ENCODE measurements at places on chromosomes 6 and 20.
A peak's percentile ranks its signal among the peaks of the same experiment; 100 is the strongest.

DNA sequence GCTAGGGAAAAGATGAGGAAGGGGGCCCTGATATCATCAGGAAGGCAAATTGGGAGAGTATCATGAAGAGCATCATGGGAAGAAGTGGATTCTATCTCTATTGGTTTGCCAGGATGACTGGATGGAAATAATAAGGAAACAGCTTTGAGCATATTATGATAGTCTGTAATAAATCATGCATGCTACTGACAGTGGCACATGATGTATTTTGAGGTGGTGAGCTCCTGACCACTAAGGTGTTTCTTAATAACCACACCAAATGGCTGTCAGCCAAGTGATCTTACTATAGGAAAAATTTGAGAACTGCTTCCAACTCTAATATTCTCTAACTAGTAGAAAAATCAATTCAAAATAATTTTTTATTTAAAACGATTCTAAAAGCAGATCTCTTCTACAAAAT lies 548.4 kb upstream of the JAG1 start:
- DNase-seq: no peak

DNA sequence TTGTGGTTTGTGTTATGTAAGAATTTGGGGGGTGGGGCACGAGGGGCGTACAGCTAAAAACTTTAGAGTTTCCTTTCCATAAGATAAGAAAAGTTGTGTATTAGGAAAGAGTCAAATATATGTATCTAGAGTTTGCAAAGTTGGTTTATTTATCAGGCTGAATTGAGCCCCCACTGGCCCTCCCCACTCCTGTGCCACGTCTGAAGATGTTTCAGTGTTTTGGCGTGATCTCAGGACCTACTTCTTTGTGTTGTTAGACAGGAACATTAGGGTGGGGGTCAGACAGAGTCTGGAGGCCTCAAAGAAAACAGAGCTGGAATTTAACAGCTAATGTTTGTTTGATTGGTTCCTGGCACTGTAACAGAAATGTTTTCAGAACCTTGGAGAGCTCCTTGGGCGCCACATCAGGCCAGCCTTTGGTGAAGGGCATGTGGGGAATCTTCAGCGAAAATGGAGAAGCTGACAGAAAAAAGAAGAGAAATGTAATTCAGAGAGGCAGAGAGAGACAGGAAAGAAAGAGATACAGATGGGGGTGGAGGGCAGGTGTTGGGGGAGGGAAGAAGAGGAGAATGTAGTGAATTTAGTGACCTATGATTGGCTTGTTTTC lies 674 bp downstream of the NRSN1 start:
- no peak for DNase-seq

DNA sequence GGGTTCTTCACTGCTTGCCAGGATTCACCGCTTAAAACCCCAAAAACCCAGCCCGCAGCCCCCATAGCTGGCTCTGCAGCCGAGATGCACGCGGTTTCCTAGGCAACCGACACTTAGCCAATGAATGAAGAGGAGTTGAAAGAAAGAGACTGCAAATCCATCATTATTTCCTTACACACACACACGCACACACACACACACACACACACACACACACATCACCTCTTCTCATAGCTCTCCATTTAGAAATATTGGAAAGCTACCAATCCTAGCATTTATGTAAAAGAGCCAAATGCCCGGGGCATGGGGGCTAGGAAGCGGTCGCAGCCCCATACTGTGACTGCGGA lies 3.4 kb upstream of the TUBB2B start:
- DNase-seq: no peak

GRCh38 chr20:42492290-42492689 lies 697.4 kb downstream of the PTPRT start:
- no peak for DNase-seq

GRCh38 chr6:43926634-43927531 lies 156.9 kb downstream of the VEGFA start:
- DNase-seq: no peak

DNA sequence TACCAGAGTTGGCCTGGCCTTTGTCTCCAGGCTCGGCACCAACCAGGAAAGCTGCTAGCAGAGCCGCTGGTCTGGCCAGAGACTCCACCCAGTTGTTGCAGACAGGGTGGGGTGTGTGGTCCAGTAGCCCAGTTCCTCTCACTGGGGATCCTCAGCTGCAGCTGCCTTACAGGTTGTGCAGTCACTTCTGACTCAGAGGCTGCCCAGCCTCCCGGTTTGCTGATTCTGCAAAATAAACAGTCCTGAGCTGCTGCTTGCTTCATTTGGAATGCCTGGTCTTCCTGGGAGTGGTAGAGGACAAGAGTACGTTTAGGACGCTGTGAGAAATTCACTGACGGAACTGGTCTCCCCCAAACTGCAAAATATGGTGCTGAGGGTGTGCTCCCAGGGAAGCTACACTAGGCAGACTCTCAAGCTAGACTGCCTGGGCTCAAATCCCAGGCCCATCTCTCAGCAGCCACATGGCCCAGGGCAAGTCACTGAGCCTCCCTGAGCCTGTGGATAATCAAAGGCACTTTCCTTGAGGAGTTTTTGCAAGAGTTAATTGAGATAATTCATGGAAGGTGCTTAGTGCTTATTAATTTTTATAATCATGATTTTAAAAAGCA lies 246.1 kb downstream of the TFAP2C start:
- DNase-seq: no peak

DNA sequence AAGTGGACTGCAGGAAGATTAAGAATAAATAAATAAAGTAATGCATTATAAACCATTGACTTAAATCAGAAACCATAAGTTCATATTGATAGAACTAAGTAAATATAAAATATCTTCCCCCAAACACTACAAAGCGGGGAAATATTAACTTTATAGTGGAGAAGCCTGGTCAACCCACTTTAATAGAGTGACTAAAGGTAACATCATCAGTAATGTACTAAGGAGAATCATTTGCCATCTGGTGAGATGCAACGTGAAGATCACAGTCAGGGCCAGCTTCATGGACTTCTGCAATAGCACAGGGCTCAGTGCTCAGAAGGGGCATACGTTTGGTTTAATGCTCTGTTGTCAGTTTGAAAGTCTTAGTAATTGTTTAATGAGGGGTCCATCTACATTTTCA lies 58.8 kb upstream of the CD83 start:
- DNase-seq: no peak

DNA sequence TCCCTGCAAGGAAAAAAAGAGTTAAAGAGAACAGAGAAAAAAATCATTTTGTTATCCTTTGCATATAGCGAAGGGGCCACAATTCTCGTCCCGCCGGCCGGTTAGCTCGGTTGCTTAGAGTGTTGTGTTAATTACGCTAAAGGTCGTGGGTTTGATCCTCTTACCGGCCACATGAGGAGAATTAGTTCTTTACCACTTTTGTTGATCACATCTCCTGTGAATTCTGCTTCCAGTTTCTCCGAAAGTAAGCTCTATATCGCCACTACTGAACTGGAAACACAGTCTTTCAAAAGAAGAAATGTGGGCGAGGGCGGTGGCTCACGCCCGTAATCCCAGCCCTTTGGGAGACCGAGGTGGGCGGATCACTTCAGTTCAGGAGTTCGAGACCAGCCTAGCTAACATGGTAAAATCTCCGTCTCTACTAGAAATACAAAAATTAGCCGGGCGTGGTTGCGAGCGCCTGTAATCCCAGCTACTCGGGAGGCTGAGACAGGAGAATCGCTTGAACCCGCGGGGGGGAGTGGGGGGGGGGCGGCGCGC lies 13.4 kb downstream of the PRSS16 start:
- DNase-seq: no peak

DNA sequence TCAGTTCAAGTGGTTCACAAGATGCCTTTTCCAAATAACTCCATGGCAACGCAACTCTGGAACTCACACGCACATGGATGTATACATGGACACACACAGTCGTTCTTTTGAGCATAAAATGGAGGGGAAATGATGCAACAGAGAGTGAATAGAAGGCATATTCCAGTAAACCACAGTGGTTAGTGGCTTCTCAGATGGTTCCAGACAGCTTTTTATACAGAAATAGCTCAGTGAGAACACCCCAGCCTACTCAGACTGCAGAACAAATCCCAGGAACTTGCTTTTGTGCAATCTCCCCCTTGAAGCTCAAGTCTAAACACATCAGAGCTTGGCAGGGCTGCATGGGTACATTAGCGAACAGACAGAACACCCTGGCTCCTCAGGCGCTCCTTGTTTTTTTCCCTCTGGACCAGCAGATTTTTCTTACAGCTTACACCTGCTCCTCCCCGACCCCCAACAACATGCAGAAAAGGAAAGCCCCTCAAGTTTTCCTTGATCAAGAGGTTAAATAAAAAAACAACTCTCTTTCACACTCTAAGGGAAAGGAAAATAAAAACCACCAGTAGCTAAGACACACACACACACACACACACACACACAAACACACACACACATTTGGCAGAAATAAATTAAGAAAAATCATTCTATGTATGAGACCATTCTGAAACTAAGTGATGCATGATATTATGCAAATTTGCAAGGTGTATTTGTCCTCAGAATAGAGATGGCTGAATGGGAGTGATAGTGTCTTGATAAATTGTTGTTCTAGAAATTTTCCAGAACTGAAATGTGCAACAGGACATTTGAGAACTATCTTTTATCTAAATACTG lies 51.2 kb upstream of the RANBP9 start:
- no peak for DNase-seq

- no peak for DNase-seq
Measured at GRCh38 chr6:90534337-90535025, 52.4 kb downstream of the MAP3K7 start.

DNA sequence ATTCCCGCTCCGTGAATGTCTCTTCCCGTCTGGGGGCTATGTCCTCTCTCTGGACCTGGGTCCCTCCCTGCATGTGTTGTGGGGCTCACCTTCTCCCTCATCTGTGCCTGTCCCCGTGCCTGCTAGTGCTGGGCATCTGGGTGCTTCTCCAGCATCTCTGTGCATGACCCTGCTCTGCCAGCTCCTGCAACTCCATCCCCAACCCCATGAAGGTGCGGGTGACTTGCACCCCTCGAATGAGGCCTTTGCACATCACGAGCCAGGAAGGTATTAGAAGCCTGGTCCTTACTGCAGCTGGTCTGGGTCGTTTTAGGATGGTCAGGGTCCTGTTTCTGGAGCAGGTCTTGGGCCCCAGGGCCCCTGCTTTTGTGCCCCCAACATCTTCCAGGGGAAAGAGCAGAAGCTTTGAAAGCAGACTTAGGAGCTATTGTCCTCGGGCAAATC lies 109.7 kb downstream of the AGPAT4 start:
- DNase-seq: no peak

DNA sequence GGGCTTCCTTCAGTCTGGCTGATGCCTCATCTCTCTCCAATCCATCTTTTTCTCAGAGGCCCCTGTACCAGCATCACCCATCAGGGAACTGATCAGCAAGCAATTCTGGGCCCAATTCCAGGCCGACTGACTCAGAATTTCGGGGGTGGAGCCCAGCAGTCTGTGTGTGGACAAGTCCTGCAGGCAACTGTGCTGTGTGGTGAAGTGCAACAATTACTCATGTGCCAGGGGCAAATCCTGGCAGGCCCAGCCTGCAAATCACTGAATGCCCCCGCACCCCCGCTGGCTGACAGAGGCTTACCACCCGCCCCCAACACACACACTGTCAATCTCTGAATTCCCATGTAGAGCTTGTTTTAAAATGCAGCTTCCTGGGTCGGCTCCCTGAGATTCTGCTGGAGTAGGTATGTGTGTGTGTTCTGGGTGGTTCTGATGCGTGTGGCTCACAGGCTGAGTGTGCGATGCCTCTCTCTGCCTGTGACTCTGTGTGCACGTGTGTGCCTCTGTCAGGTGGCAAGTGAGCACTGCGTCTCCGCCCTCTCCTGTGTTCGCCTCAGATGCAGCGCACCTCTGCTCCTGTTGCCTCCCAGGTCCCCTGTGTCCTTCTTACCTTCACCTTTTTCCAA lies 45.4 kb downstream of the SSR1 start:
- no peak for DNase-seq

GRCh38 chr6:168371981-168372711 lies 52.6 kb upstream of the DACT2 start:
- DNase-seq: peak; percentile 78

GRCh38 chr6:5080574-5080973 lies 4.6 kb upstream of the PPP1R3G start:
- DNase-seq: no peak

DNA sequence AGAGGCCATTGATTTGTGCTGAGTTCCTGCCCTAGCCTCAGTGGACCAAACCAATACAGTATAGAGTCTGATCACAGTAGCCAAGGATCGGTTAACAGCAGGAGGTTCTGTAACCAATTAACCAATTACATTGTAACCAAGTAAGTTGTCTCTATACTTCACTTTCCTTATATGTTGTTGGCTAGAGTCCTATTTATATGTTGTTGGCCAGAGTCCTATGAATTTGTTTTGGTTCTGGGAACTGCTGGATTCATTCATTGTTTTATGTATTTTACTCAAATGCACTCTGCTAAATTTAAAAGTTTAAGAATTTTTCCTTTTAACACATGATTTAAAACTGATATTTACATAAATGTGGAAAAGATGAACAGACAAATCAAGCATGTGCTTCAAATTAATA lies 597.4 kb upstream of the HS3ST5 start:
- no peak for DNase-seq

DNA sequence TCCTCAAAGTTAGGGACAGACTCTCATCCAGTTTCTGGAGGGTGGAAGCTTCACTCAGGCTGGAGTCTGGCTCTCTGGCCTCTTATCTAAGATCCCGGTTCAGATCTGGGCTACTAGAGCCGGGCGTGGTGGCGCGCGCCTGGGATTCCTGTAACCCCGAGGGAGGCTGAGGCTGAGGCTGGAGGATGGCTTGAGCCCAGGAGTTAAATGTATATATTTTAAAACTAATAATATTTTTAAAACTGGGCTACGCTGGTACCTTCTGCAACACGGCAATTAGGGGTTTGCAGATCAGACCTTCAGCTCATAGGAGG lies 710 bp upstream of the ZNF343 start:
- DNase-seq: no peak

- DNase-seq: no peak
Measured at GRCh38 chr6:11766589-11767450, 11.8 kb downstream of the ADTRP start.
